ENCODE measurements at places on chromosomes 1 and 21. TPM values are rescaled to one million over a fixed set of nuclear protein-coding genes. Genes with fewer than 3 reads are reported as not detected.
A peak's percentile ranks its signal among the peaks of the same experiment; 100 is the strongest.

DNAJC8 gene
- total RNA-seq: 85.6 TPM

PTPRC gene
- not detected for total RNA-seq

KCNH1 gene
- total RNA-seq: 6.0 TPM

LCE6A gene
- total RNA-seq: not detected

SLC22A15 gene
- 8.3 TPM for total RNA-seq

LRRC38 gene
- total RNA-seq: not detected

DNA sequence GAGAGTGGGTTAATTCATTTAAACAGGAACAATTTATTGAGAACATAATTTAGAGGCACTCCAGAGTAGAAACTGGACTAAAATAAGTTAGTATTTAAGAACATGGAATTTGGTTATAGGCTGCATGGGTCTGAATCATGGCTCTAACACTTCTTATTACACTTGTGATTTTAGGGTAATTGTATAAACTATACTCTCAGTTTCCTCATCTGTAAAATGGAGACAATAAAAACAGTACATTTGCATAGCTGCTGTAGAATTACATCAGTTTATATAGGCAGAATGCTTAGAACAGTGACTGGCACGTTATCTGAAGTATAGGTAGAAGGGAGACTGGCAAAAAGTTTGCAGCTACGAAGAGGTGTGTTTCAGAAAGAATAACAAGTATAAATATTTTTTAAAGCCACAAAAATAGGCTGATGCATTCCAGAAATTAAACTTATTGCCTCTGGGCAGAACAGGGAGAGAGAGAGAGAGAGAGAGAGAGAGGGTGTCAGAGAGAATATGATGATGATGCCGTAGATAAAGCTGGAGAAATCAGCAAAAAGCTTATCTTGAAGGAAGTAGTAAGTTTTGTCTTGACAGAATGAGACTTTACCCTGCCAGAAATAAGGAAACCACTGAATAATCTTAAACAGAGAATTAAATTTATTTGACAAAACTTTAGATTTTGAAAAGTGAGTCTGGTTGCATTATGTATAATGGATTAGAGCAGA is 8.1 kb upstream of the OR6K3 start:
- H3K4me1 ChIP-seq: no peaks in the 10 kb centered on the region
- H3K36me3 ChIP-seq: no peaks in the 10 kb centered on the region
- H3K27me3 ChIP-seq: peaks cover 7% of the 10 kb centered on the region

DNA sequence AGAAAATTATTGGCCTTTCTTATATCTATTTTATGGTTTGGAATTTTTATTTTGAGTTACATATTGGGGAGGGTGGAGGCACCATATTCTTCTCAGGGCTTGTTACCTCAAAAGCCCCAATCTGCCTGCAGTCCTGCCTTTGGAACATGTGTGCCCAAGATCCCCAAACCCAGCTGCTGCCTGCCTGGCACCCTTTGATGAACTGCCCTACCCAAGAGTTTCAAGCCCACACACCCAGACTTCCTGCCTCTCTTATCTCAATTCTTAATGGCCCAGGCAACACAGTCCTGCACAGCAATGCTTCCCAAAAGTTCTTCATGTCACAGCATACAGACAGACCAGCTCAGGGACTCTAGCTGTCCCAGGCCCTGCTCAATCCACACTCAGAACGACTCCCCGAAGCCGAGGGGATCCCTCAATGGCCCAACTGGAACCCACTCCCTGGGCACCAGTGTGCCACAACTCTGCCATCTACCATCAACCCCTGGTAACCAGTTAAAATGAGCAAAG is 19.2 kb downstream of the OLFML2B start:
- H3K27me3 ChIP-seq: no peaks in the 10 kb centered on the region
- DNase-seq: no peak
- H3K27ac ChIP-seq: peak overlapping the region; percentile 92
- H3K4me1 ChIP-seq: peaks cover 31% of the 10 kb centered on the region
- H3K36me3 ChIP-seq: peaks cover 25% of the 10 kb centered on the region
- no peak overlapping the region for H3K4me3 ChIP-seq

GRCh38 chr21:41611966-41612606 is 104.1 kb upstream of the TMPRSS2 start:
- H3K27ac ChIP-seq: peak overlapping the region; percentile 91
- H3K4me1 ChIP-seq: peaks cover 60% of the 10 kb centered on the region
- no peaks in the 10 kb centered on the region for H3K27me3 ChIP-seq
- DNase-seq: no peak

DNA sequence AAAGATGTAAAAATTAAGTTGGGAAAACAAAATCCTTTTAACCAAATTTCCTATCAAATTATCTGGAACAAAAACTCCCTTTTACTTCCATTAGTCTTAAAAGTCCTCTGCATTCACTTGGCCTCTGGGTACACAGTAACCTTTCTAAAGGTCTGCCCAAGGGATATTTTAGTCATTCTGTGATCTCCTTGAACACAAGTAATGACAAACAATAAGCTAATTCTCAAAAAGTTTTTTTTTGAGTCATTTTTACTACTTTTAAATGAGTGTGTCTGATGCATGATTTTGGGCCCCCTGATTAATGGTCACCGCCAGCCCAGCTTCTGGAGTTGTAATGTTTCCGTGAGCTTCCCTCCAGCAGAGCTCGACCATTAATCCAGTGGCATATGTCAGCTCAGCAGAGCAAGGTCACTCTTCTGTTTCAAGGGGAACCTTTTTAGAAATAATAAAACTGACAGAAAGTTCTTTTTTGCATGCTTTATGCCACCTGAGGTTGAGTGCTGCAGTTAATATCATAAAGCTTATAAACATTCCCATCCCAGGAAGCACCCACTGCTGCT is 14.3 kb downstream of the SAMSN1 start:
- H3K27me3 ChIP-seq: no peaks in the 10 kb centered on the region
- no peaks in the 10 kb centered on the region for H3K36me3 ChIP-seq
- no peak overlapping the region for H3K4me3 ChIP-seq
- no peak overlapping the region for H3K27ac ChIP-seq
- DNase-seq: no peak

DNA sequence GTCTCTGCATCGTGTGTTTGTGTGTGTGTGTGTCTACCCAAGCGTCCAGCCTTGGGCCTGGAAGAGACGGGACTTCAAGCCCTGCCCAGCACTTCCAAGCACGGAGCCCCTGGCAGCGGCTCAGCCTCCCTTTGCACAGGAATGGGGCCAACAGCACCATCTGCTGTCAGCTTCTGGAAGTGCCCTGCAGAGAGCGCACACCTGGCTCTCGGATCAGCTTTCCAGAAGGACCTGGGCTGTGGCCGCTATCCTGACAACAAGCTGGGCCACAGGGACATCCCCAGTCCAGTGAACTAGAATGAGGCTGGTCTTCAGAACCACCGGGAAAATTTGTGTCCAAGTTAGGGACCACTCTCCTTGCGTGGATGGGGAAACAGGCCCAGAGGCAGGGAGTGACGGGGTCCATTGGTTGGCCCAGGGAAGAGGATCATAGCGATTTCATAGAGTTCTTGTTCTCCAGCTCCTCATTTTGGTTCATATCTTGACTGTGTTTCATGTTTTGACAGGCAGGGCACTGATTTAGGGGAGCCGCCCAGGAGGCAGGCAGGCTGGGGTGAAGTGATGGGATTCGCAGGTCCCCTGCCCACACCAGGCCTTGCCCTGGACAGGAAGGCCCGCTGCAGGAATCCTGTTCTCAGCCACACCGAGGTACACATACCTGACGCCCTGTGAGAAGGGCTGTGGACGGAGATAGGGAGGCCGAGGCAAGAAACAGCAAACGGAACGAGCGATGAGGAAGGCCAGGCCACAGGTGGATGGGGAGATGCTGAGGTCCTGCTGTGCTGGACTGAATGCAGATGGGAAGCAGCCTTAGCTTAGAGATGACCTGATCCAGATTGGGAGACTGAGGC is 38.4 kb downstream of the TAS1R2 start:
- H3K27ac ChIP-seq: no peak overlapping the region
- H3K36me3 ChIP-seq: peaks cover 1% of the 10 kb centered on the region
- H3K27me3 ChIP-seq: peaks cover 37% of the 10 kb centered on the region
- no peak for DNase-seq

DNA sequence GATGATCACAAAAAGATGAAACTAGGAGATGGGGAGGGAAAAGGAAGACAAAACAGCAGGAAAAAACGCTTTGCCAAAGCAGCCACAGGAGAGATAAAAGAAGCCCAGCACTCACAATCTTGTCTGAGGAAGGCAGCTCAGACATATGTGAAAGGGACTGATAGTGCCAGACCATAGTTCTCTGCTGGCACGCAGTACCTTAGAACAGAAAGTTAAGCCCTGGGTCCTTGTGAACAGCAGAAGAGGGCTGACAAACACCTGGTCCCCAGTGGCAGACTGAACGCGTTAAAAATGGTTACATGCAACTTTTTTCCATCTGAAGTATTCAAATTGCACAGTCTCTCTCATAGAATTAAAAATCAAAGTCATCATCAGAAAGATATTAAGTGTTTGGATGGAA is 433.2 kb upstream of the ADAMTS5 start:
- no peak overlapping the region for H3K4me3 ChIP-seq
- DNase-seq: no peak
- H3K4me1 ChIP-seq: peaks cover 21% of the 10 kb centered on the region
- no peak overlapping the region for H3K27ac ChIP-seq
- H3K27me3 ChIP-seq: no peaks in the 10 kb centered on the region

DNA sequence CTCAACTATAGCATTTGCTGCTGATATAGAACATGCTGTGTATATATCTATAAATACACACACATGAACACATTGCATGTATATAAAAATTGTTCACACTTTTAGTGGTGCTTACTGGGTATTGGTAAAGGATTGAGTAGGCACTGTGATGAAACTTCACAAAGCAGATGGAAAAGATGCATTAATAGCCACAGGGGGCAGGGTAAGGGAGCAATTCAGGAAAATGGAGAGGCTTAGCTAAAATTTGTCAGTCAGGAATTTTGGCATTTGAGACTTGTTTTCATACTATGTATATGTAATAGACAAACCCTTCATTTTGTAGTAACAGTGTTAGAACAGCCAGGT is 633 bp upstream of the PPFIA4 start:
- H3K4me3 ChIP-seq: peak overlapping the region; percentile 54
- H3K27me3 ChIP-seq: no peaks in the 10 kb centered on the region
- peaks cover 21% of the 10 kb centered on the region for H3K4me1 ChIP-seq
- peak overlapping the region; percentile 72 for H3K27ac ChIP-seq
- no peak for DNase-seq
- peaks cover 16% of the 10 kb centered on the region for H3K36me3 ChIP-seq

DNA sequence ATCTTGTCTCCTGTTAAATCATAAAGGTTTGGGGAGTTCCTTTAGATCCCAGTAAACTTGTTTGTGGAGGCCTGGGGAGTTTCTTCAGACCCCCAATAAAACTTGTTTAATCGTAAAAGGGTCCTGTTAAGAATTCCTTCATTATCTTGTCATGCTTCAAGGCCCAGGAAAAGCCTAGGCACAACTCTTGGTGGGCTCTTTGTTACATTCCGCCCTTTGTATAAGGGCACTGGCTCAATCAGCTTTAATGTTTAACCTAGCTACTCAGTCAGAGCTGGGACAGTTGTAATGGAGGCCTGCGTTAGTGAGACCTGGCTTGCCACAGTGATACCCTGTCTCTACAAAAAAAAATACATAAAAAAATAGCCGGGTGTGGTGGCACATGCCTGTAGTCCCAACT is 77.2 kb downstream of the MPZL1 start:
- H3K4me1 ChIP-seq: peaks cover 36% of the 10 kb centered on the region
- DNase-seq: no peak
- no peak overlapping the region for H3K4me3 ChIP-seq

GRCh38 chr1:176949033-176949662 is 215.4 kb downstream of the ASTN1 start:
- H3K4me1 ChIP-seq: no peaks in the 10 kb centered on the region
- H3K4me3 ChIP-seq: no peak overlapping the region
- H3K36me3 ChIP-seq: no peaks in the 10 kb centered on the region
- H3K27me3 ChIP-seq: peaks cover 3% of the 10 kb centered on the region
- DNase-seq: no peak

DNA sequence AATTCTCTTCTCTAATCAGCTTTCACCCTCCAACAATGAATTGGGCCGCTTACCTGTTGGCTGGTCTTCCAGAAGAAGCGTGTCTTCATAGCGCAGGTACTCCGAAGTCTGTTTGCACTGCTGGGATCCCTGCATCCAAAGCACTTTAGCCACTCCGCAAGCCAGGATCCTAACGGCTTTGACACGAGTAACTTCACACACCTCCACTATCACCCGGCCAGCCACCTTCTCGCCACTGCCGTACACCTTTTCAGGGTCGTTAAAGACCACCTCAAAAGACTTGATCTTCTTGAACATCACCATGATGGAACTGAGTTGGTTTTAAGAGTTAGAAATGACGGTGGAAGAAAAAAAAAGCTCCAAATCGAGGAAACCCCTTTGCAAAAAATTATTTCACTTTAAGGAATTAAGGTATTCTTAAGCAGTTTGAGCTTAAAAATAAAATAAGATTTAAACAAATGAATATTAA is 381 bp downstream of the TXNIP start:
- peak overlapping the region; percentile 80 for H3K4me3 ChIP-seq
- DNase-seq: no peak
- H3K27me3 ChIP-seq: no peaks in the 10 kb centered on the region
- peaks cover 14% of the 10 kb centered on the region for H3K36me3 ChIP-seq

DNA sequence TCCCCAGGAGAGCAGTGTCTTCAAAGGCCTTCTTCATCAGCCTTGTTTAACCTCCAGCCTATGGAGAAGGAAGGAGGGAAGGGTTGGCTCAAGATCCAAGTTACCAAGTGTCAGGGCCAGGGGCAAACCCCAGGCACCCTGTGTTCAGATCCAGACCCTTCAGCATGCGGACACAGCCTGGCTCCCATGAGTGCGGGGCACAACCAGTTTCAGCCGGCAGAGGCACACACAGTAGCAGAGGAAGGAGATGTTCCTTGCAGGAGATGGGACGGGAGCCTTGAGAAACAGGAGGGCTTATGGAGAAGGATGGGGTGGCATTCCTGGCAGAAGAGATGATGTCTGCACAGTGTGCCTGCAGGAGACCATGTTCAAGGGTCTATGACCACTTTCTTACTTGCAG is 161.7 kb upstream of the EDN2 start:
- peaks cover 23% of the 10 kb centered on the region for H3K4me1 ChIP-seq
- H3K27me3 ChIP-seq: no peaks in the 10 kb centered on the region
- no peak for DNase-seq
- peaks cover 1% of the 10 kb centered on the region for H3K36me3 ChIP-seq
- no peak overlapping the region for H3K4me3 ChIP-seq

DNA sequence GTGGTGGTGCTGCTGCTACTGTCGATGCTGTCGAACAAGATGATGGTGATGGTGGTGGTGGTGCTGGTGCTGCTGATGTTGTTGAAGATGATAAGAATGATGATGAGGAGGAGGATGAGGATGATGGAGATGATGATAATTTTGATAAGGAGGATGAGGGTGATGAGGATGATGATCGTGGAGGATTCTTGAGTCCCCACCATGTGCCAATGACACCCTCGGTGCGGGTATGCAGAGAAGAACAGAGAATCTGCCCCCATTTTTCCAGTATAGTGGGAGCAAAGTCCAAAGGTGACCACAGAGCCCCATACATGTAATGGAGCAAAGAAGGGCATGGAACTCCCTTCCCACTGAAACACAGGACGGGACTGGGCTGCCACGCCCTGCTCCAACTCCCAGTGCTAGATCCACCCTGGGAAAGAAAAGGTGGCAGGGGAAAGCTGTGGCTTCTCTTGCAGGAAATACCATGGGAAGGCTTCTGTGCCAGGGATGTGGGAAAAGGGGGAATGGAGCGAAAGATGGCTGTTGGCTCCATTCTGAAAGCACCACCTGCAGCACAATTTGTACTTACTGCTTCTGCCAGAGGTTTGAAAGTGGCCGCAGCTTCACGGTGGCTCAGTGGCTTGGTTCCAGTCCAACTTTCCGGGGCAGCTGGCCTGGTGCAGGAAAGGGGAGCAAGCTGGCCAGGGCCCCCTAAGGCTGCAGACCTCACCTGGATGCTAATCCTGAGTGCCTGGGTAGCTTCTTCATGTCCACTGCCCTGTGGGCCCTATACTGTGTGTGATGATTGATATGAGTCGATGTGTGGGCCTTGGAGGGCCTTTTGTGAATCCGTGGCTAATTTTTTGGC is 387.2 kb upstream of the VAMP3 start:
- no peaks in the 10 kb centered on the region for H3K27me3 ChIP-seq
- no peaks in the 10 kb centered on the region for H3K36me3 ChIP-seq
- DNase-seq: no peak
- H3K27ac ChIP-seq: no peak overlapping the region
